ENCODE measurements at places on chromosomes 1 and 21. TPM values are rescaled to one million over a fixed set of nuclear protein-coding genes. Genes with fewer than 3 reads are reported as not detected.

DNA sequence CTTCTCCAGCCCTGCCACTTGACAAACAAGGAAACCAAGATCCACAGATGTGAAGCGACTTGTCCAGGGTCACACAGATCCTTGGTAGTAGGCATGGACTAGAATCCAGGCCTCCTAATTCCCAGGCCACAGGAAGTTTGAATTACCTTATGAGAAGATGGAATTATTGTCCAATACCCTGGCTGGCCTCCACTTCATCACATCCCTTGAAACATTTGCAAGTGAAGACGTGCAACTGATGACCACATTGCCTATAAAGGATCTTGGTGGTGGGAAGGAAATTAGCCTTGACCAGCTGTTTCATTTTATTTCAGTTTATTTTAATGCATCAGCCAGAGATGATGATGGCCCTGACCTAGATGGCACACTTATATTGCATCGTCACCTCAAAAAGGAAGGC, 165.8 kb upstream of the CAMK1G start:
- DNase-seq = no peak

DNA sequence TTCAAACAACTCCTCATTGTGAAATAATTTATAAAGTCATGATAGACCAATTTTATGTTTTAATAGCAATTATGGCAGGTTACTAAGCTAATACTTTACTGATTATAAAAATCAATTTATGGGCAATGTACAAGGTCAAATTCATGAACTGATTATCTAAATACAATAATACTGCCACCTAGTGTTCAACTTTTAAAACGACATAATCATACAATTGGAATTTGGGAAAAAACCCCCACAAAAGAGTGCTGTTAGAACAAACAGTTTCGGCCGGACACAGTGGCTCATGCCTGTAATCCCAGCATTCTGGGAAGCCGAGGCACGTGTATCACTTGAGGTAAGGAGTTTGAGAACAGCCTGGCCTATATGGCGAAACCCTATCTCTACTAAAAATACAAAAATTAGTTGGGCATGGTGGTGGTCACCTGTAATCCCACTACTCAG, 14.0 kb downstream of the GTF2B start:
- no peak for DNase-seq

DNA sequence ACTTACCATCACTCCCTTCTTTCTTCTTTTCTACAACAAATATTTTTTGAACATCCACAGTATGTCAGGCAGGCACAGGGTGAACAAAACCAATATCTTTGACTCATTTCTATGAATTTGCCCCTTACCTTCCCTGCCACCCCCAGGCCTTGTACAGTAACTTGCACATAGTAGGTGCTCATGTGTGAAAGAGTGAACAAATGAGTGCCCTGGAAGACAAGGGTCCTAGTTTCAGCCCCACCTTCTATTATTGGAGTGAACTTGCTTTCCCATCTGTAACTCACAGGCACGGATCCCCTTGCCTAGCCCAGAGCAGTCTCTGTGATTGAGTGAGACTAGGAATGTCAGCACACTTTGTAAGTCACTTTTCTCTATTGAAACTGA, 12.8 kb downstream of the ZDHHC18 start:
- no peak for DNase-seq

DNA sequence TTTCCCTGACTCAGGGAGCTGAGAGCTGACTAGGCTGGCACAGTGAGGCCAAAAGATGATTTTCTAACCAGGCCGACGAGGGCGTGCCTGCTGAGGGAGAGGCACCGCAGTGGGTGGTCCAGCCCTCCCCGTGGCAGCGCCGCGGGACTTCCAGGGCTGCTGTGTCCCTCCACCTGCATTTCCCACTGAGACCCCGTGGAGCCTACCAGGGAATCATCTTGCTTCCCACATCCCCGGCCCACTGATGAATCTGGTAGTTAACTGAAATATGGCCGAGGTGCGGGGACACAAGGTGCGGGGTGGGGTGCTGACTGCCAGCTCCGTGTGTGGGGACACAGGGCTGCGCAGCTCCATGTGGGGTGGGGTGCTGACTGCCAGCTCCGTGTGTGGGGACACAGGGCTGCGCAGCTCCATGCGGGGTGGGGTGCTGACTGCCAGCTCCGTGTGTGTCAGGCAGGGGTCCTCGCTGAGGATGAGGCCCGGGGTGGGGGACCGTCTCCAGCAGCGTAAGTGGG, 10.4 kb downstream of the WRAP73 start:
- no peak for DNase-seq

DNA sequence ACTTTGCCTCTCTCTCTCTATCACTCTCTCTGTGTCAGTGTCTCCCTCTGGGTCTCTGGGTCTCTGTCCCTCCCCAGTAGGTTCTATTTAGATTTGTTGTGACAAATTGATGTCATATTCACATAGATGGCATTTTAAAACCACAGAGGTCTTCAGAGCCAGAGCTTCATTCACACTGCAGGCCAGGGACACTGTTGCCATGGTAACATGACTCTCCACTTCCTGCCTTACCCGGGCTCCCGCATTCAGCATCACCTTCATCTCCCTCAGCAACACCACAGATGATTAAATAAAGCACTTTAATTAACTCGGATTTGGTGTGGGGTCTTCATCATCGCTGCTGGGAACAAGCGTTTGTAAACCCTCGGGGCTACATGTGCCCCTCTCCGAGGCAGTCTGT, 132.6 kb downstream of the ETS2 start:
- no peak for DNase-seq

- DNase-seq = no peak
Observed at GRCh38 chr1:65044411-65044810, 78.1 kb upstream of the JAK1 start.

DNA sequence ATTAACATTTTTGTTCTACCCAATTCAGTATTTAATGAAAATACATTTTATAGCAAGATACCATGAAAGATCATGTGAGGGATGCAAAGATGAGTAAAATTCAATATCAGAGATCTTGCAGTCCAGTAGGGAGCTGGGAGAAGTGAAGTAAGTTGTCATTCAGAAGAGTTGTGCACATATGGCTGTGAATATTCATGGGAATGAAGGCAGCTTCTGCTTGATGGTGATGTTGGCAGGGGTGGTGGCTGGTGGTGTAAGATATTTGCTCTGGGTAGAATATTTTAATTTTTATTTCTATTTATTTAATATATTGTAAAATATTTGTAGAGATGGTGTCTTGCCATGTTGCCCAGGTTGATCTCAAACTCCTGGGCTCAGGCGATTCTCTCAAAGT, 72.0 kb upstream of the GCLM start:
- no peak for DNase-seq

DNA sequence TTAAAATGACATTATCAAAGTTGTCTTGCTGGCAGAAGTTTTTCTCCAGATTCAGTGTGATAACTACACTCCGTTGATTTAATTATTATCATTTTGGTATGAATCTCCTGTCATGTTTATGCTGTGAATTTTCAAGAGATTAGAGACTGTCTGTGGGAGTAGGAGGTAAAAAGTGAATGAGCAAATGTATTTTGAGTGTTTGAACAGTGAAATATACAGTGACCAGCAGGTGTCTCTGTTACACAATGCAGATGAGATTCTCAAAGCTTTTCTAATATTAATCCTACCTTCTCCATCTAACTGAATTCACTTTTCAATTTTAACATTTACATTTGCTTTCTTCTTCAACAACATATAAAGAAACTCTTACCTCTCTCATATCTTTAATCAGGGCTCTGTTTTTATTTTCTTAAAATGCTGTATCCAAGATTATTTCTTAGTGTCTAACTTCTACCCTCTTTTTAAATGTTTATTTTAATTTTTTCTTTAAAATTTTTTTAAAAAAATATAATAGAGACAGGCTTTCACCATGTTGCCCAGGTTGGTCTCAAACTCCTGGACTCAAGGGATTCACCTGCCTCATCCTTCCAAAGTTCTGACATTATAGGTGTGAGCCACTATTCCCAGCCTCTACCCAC, 20.9 kb upstream of the HSPA13 start:
- no peak for DNase-seq

DNAJC28 gene
- total RNA-seq = 4.4 TPM

CD2 gene
- total RNA-seq = 1.3 TPM

TTLL7 gene
- 24.7 TPM for total RNA-seq
